ENCODE measurements at places on chromosomes 2 and 18.
A peak's percentile ranks its signal among the peaks of the same experiment; 100 is the strongest.

- DNase-seq = peak; percentile 48
Observed at GRCh38 chr2:28274911-28275685, 117.6 kb upstream of the FOSL2 start.

GRCh38 chr2:140580532-140581151 lies 1550.2 kb downstream of the LRP1B start:
- DNase-seq = peak; percentile 30

DNA sequence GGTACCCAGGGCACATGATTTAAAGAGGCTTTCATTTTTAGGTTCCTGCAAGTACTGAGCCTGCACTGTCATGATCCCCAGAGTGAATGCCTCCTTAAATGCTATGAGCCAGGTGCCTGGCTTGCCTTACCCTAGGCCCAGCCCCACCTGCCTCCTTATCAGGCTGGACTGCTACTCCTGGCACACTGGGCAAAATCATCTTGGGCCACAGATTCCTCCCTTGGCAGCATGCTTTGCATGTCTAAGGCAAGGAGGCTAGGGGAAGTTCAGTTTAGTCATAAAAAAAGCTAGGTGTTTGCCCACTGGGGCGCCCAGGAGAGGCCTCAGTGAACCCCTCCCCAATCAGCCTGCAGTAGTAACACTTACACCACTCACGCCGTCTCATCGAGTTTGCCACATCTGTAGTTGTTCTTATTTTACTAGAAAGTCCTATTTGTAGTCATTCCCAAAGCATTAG lies 45.1 kb downstream of the LBH start:
- no peak for DNase-seq

DNA sequence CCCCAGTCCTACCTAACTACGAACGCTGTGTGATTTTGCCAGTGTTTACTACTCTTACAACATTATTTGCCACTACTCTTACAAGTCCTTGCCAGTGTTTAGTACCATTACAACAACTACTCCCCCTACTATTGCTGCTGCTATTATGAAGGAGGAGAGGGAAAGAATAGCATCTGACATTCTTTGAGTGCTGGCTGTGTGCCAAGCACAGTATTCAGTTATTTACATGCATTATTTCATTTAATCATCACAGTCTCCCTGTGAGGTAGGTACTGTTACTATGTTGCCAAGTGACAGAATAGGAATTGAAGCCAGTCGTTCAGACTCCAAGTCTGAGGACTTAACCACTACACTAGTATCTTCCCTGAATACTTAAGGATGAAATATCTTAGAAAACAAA lies 185.9 kb upstream of the FOSL2 start:
- no peak for DNase-seq

GRCh38 chr18:13577091-13577697 lies 149.2 kb downstream of the FAM210A start:
- DNase-seq = peak; percentile 67

DNA sequence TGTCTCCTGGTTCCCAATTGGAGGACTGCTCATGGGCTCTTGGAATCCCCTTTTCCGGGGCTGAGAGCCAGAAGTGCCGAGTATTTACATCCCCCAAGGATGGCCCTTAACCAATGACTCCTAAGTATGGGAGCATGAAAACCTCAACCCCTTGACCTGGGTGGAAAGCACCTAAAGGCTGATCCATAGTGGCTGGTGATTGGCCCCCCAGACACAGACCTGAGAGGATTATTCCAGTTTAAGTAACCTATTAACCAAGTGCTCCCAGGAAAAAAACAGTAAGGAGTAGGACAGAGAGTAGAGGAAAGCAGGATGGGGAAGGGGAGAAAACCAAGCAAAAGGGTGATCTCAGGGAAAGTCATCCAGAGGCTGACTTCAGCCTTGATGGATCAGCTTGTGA lies 206.1 kb upstream of the RND3 start:
- no peak for DNase-seq

DNA sequence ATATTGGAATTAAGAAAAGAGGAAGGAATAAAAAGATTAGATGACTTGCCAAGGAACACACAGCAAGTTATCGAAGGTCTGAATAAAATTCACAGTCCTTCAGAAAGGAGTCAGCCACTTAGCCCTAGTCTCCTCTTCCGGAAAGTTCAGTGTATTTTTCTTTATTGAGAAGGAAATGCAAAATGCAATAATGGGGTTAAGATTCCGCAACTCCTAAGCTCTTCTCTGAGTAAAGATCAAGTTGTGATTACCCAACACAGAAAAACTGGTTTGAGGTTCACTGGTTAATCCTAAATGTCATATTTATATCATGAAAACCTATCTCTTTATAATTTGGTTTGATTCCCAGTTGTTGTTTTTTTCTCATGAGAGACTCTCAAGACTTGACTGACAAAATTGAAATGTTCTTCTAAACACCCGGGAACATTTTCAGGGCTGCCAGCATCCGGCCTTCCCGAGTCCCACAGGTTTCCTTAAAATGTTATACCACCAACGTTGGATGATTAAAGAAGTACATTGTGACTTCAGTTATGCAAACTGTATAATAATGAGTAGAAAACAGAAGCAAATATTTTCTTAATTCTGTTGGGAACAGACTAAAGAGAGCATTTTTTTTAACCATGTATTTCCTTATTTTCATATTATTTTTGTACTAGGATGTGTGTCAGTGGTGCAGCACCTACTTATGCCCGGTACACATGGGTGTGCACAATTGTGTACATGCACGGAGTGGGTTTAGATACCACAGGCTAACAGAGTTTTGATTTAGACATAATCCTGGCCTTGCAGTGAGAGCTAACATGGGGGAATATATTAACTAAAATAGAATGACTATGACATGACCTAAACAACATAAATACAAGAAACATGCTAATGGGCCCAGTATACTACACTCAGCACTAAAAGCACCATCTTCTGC lies 100.2 kb downstream of the STK39 start:
- peak; percentile 57 for DNase-seq

DNA sequence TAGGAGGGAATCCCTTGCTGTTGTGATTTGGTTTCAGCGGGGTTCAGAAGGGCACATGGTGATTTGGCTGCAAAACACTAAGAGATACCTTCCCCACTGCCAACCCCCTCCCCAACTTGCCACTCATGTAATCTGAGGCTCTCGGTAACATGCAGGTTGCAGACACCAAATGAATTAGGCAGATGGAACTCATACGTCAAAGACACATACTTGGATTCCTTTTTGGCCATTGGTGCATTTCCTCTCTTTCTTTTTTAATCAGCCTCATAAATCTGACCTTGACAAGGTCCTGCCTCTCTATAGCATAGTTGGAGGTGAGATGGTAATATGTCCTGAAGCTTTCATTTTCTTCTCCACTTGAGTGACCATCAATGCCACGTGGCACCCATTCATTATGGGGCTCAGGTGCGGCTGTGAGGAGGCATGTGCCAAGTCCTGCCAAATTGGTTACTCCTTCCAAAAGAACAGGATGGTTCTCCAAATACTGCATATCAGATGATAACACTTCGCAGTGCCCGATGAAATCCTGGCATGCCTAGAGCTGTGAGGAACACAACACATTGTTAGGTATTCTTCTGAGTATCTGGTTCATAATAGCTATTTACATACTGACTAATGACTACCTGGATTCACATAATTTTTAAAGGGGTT lies 8.3 kb upstream of the TMEM178A start:
- DNase-seq = no peak

- DNase-seq = no peak
Observed at GRCh38 chr2:26562811-26563645, 78.1 kb downstream of the CIB4 start.

GRCh38 chr2:110904116-110904778 lies 171.9 kb downstream of the ACOXL start:
- no peak for DNase-seq

DNA sequence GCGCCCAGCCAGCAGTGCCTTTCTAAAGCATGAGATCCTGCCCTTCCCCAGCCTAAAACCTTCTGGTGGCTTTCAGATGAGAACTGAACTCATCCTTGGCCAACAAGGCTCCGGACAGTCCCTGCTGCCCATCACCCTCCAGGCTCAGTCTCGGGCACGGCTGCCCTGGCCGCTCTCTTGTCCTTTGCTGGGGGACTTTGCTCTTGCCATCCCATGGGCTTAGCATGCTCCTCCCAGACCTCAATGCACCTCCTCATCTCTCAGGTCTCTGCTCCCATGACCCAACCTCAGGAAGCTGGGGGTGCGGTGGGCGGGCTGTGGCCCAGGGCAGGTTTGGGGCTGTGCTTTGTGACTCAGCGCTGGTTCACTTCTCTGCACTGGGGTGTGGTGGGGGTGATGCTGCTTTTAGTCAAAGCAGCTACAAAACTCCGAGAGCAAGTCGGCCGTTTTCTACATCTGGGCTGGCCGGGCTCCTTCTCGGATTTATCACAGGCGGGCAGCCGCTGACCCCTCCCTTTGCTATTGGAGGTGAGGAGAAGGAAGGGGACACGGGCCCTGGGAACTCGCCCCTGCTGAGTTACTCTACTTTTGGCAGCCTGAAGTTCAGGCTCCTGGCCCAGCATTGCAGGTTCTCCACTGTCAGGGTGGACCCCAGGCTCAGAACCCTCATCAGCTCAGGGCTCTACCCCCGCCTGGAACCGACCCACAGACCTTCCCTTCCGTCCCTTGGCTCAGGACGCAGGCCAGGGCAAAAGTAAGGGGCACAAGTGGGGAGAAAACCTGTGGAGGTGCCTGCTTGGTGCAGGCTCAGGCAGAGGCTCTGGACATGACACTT lies 90.6 kb upstream of the TAF1B start:
- no peak for DNase-seq

GRCh38 chr2:9208875-9209274 lies 2.3 kb downstream of the ASAP2 start:
- DNase-seq = no peak

GRCh38 chr18:57084331-57085271 lies 62.3 kb upstream of the BOD1L2 start:
- DNase-seq = no peak

DNA sequence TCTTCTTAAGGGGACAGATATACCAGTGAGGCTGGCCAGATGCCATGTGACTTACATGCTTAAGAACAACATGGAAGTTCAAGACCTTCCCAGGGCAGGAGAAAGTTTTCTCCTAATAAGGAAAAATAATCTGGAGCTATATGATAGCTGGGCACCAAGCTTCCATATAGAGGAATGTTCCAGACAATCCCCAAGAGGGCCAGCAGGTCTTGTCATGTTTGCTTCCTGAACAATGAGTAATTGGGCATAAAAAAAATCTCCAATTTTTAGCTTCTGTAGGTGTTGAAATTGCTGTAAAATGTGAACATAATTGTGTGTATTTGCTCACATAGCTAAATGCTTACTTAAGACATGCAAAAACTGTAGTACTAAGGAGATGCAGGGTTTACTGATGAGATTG lies 809.5 kb upstream of the PIK3C3 start:
- DNase-seq = no peak

DNA sequence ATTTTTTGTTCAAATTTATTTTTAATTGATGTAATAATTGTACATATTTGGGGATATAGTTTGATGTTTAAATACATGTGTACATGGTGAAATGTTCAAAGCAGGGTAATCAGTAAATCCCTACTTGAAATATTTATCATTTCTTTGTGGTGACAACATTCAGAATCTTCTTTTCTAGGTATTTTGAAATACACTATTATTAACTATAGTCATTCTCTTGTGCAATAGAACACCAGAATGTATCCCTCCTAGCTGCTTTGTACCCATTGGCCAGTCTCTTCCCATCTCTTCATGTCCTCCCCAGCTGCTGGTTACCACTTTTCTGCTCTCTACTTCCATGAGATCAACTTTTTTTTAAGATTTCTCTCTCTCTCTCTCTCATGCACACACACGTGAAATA lies 126.5 kb downstream of the ZNF407 start:
- peak; percentile 74 for DNase-seq

GRCh38 chr18:24914685-24915084 lies 437.3 kb downstream of the ZNF521 start:
- no peak for DNase-seq

DNA sequence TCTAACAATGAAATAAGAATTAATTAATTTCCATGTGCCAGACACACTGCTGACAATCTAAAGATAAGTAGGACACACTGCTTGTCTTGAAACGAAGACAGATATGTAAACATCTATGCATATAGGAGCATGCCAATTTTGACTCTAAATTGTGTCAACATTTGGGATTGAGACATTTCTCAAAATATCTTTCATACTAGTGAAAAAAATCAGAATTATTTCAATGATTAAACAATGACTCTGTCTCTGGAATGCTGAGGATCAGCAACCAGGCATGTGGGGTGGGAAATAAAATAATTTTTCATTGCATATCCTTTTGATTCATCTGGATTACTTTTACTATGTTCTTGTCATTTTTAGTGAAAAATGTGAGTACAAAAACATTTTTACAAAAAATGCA lies 262.6 kb upstream of the SYT4 start:
- DNase-seq = peak; percentile 4

DNA sequence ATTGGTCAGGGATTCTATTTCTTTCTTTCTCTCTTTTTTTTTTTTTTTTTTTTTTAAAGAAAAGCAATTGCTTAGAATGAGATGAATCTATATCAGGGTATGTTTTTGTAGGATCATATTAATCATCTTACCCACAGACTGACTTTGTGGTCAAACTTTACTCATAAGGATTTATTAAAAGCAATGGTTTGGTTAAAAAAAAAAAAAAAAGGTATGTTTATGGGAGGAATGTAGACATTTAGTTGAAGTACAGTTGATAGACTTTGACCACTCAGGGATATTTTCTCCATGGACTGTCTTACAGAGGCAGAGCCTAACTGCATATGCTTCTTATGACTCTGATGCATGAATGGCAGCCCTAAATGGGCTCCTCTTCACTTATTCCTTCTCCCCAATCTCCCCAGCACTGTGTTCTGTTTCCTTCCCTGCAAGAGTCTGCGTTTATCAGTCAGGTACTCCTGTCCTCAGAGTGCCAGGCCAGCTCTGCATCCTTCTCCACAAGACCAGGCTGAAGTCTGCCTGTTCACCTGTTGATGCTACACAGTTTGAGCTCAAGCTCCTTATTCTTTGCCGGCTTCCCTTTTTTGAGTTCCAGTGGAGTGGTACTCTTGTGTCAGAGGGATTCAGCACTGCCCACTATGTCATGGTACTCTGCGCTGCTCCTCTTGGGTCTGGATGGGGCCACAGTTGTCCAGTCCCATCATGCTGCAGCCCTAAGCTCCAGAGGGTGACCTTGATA lies 24.3 kb downstream of the CRIM1 start:
- no peak for DNase-seq

GRCh38 chr2:131043199-131044074 lies 49.8 kb downstream of the FAM168B start:
- DNase-seq = no peak

- DNase-seq = no peak
Observed at GRCh38 chr2:30705711-30706533, 101.3 kb downstream of the CAPN13 start.

DNA sequence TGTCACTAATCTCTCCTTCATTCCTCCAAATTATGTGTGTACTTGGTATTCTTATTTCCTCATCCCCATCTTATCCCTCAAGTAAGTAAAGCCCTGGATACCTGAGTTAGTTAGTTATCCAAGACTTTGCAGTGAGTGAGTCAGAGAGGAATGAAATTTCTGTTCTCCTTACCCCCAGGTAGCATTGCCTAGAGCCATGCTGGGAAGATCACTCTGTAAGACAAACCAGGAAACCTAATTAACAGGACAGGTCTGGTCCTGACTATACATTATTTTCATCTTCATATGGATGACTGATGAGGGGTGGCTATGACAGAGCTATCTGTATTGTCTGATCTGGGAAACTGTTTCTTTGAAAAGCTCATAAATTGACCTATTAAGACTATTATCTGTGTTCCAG lies 55.0 kb upstream of the ITGA6 start:
- DNase-seq = no peak
